Activated CD8-positive, alpha-beta T cell treated with anti-CD3 and anti-CD28 coated beads, Interleukin-2, amount 10 ng/mL, durations not matched to agents 7 days and 5 days (primary cell): ENCODE measurements at places on chromosomes 1 and 21.

DNA sequence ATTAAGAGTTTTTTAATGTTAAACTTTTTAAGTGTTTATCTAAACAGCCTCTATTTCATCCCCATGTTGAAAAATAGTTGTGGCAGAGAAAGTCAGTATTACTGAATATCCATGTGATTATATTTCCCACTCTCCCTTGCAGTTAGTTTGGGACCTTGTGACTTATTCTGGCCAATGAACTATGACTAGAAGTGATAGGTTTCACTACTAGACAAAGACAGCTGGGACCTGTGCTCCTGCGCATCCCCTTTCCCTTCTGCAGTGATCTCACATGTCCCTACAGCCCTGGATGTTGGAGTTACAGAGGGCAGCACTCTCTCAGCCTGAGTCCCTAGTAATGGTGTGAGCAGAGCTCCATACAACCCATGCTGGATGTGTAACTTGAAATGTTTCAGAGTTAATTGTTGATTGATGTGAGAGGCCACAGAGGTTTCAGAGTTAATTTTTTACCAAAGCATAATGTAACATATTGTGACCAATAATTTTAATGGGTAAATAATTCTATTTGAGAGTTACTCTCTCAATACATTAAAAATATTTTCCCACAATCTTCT is 18.7 kb upstream of the SAMD13 start:
- no peak for DNase-seq

- no peak for DNase-seq
Measured at GRCh38 chr1:209617047-209617673, 33.6 kb downstream of the CAMK1G start.

GRCh38 chr1:26410706-26411623 is at the start of gene LIN28A:
Gene LIN28A (plus strand): TSS chr1:26410817. CDS start chr1:26410892, 75 bp downstream.
- no peak for DNase-seq

DNA sequence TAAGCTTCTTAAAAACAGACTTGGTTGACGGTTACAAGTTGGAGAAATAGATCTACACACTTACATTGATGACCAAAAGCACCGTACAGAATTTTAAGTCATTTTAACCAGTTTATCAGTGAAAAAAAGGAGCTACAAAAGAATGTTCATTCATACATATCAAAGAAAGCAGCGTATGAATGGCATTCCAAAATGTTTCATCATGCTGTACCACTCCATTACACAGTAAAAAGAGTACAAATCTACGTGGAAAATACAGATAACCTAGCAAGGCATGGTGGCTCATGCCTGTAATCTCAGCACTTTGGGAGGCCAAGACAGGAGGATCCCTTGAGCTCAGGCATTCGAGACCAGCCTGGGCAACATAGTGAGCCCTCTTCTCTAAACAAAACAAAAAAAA is 40.3 kb downstream of the ZZZ3 start:
- DNase-seq, result no peak

DNA sequence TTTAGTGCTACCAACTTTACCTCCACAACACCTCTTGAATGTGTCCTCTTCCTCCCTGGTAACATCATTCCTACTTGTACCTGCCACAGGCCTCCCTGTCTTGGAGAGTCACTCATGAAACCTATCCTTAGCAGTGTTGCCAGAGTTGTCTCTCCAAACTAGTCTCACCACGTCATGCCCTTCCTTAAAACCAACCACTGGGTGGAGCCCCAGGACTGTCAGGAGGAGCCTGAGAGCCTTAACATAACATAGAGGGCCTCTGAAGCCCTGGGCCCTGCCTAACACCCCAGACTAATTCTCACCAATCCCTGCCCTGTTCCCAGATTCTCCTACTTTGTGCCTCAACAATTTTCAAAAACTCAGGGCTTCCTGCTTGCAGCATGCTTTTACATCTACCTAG is 65.3 kb downstream of the ZNF697 start:
- peak; percentile 27 for DNase-seq

- no peak for DNase-seq
Measured at GRCh38 chr1:218317061-218317460, 28.1 kb upstream of the TGFB2 start.

DNA sequence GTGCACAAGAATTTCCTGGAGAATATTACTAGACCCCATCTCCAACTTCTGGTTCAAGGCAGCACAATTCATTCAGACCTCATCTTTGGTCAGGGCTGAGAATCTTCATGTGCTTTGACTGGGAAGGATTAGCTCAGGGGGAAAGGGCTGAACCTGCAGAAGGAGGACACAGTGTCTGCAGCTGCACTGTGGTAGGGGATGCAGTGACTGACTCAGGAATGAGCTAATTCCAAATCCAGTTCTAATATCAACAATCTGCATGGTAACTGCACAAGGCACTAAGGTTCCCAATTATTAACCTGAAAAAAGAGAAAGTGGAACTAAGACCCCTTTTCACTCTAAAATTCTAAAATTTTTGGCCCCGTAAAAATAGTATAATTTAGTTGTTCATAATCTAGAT is 31.6 kb downstream of the TTLL7 start:
- no peak for DNase-seq

GRCh38 chr1:50423670-50424000 is 392 bp upstream of the DMRTA2 start:
- DNase-seq, result peak; percentile 49

- DNase-seq, result no peak
Measured at GRCh38 chr1:153361480-153362109, 3.9 kb downstream of the S100A9 start.

GRCh38 chr1:16348414-16349182 is 3.7 kb downstream of the FBXO42 start:
- no peak for DNase-seq

DNA sequence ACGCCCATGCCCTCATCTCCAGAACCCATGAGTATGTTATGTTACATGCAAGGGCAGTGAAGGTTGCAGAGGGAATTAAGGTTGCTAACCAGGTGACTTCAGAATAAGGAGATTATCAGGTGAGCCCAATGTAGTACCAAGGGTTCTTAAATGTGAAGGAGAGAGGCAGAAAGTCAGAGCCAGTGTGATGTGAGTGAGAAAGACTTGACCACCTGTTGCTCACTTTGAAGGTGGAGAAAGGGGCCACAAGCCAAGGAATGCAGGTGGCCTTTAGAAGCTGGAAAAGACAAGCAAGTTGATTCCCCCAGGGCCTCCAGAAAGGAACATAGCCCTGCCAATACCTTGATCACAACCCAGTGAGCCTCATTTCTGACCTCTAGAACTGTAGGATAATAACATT is 84.7 kb upstream of the CLDN14 start:
- no peak for DNase-seq
